ENCODE measurements at places on chromosomes 7 and 10.

DNA sequence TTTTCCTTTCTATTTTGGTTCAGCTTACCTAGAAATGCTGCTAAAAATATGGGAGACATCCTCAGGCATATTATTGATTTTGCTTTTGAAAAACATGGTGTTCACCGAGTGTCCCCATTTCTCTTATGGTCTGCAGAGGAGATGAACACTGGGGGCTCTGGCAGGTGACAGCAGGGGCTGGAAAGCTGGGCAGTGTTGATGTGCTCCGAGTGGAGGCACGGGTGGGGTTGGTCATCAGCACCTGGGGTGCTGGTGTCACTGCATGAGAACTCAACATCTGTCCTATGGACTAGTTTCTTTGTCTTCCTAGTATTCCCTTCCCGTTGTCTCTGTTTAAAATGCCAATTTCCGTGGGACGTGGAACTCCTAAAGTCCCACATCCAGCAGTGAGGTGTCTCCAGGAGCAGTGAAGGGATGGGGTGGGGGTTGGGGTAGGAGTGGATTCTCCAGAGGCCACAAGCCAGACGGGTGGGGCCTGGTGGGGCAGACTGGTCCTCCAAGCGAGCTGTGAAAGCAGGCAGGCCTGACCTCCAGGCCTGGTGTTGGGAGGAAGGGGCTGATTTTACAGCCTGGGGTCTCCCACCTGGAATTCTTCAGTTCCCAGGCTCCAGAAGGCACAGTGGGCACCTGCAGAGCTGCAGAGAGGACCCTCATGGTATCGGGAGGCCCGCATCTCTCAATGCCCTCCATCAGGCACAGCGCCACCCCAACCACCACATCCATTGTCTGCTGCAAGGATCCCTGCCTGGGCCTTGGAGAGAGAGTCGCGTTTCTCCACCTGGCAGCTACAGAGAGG is 24.4 kb downstream of the ZNF775 start:
- no peak for DNase-seq

GRCh38 chr7:103148131-103148993 is 537 bp downstream of the NAPEPLD start:
- DNase-seq = no peak

DNA sequence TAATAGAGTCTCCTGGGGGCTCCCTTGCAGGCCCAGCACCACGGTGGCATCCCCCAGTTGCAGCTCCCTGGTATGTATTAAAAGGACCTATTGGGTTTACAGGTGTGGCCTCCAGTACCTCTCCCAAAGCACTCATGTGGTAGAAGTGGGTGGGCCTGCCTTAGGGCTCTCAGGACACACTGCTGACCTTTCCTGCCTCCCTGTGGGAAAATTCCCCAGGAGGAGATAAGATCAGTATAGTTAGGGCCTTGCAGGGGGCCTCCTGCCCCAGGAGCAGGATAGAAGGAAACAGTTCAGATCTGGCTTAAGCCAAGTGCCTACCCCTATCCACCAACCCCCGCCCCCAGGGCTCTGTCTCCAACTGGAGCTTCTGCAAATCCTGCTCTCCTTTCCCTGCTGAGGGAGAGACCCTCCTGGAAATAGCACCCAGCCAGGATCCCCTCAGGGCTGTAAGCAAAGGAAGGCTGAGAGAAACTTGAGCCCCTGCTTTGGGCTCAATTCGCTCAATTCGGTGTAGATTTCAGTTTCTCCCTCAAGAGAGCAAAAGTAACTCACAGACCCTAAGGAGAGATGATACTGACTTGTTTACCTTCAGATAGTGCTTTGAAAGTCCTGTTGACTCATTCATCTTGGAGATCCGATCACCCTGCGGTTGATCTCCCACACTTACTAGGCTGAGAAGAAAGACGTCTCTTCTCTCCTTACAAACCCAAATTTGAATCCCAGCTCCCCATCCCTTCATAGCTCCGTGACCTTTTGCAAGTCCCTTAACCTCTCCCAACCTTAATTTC is 130.6 kb downstream of the WDR11 start:
- no peak for DNase-seq

DNA sequence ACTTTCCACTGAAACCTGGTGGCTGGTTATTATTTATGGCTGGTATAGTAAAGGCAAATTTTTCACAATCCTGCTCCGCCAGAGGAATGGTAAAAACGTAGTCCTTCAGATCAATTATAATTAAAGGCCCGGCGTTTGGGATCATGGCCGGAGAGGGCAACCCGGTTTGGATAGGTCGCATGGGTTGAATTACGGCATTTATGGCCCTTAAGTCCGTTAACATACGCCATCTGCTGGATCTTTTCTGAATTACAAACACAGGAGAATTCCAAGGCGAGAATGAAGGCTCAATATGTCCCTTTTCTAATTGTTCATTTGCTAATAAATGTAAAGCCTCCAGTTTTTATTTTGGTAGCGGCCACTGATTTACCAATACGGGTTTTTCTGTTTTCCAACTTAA is 11.3 kb upstream of the TAS2R3 start:
- DNase-seq = no peak

DNA sequence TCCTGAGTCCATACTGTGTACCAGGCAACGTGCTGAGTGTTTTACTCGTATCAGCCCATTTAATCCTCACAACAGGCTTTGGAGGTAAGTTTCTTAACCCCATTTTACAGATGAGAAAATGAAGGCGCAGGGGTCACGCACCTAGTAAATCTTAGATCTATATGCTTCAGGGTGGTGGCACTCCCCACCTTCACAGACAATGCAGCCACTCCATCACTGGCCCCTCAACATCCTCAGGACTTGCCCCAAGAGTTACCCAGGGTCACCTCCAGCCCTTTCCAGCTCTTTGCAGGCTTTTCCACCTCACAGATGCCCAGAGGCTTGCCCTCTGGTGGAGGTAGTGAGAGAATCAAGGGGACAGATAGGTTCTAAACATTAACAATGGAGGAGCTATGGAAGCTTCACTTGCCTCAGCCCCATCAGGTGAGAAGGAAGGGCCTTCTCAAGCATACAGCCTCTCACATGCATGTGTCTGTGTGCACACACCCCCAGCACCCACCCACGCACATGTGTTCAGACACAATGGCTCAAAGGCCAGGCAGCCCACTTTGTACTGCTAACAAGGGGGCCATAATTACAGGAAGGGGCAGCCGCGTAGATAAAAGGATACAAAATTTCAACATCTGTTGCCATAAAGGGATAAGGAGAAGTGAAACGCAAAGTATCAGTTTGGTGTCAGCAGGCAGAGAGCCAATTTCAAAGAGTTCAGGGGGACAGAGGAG is 29.1 kb downstream of the DPCD start:
- DNase-seq = no peak

- DNase-seq = peak; percentile 17
These were observed 29.9 kb upstream of the DDX50 start for GRCh38 chr10:68871105-68871711.

DNA sequence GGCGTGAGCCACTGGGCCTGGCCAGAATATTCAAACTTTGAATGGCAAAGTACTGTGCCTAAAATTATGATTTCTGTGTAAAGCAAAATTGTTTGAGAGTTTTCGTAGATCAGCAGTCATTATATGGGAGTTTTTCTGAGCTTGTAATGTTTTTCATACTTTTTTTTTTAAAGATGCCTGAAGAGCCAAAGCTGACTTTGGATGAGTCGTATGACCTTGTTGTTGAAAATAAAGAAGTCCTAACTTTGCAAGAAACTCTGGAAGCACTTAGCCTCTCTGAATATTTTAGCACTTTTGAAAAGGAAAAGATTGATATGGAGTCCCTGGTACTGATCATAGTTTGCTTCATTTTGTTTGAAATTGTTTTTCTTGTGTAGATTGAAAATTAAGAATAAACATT is 26.7 kb downstream of the SEC23IP start:
- no peak for DNase-seq

GRCh38 chr7:41825927-41826480 is 123.1 kb upstream of the INHBA start:
- DNase-seq = no peak

- no peak for DNase-seq
These were observed 58.5 kb downstream of the MACC1 start for GRCh38 chr7:20158684-20159083.

DNA sequence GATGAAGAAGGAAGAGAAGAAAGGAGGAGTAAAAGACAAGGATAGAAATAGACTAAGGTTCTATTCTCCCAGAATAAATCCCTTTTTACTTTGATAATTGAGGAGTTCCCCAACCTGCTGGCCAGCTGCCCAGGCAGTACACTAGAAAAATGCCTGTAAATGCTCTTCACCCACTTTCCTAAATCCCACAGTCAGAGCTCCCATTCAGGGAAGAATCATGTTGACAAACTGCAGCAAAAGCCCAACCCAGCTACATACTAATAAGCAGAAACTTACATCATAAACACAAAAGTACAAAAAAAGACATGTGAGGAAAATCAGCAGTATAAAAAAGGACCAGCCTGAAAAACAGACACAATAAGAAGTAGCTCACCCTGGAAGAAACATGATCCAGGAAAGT is 15.8 kb upstream of the KDM7A start:
- no peak for DNase-seq

- no peak for DNase-seq
These were observed 215.8 kb downstream of the MAD1L1 start for GRCh38 chr7:2016761-2017480.

DNA sequence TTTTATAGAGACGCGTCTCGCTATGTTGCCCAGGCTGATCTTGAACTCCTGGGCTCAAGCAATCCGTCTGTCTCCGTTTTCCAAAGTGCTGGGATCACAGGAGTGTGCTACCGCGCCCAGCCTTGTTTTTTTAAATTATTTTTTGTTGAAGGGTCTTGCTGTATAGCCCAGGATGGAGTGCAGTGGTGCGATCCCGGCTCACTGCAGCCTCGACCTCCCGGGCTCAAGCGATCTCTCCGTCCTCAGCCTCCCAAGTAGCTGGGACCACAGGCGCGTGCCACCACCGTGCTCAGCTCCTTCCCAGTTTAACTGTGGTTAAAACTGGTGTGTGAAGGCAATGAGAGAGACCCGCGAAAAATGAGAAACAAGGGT is 11.0 kb upstream of the HNRNPF start:
- DNase-seq = no peak

- peak; percentile 90 for DNase-seq
These were observed at the start of gene PPP1R3C for GRCh38 chr10:91632671-91633550. TSS of gene PPP1R3C (minus strand) at chr10:91633071. CDS start at chr10:91632969, 102 bp downstream.

- no peak for DNase-seq
These were observed 155.2 kb upstream of the INSYN2A start for GRCh38 chr10:127351542-127351941.

- no peak for DNase-seq
These were observed 61.3 kb upstream of the TRIL start for GRCh38 chr7:29019387-29019786.

DNA sequence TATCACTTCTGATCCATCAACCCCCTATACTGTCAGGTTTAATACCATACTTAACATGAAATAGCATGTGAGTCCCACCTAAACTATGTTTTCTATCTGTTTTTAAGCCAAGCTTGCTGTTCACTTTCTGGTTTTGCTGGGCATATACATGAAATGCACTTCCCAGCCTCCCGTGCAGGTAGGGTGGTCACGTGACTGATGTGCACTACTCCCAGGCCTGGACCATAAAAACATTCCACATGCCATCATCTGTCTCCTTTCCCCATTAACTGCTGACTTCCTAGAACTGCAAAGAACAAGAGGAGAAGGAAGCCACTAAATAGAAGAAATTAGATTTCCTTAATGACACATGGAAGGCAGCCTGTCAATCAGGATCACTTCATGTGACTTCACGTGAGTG is 40.1 kb upstream of the CALD1 start:
- DNase-seq = no peak

DNA sequence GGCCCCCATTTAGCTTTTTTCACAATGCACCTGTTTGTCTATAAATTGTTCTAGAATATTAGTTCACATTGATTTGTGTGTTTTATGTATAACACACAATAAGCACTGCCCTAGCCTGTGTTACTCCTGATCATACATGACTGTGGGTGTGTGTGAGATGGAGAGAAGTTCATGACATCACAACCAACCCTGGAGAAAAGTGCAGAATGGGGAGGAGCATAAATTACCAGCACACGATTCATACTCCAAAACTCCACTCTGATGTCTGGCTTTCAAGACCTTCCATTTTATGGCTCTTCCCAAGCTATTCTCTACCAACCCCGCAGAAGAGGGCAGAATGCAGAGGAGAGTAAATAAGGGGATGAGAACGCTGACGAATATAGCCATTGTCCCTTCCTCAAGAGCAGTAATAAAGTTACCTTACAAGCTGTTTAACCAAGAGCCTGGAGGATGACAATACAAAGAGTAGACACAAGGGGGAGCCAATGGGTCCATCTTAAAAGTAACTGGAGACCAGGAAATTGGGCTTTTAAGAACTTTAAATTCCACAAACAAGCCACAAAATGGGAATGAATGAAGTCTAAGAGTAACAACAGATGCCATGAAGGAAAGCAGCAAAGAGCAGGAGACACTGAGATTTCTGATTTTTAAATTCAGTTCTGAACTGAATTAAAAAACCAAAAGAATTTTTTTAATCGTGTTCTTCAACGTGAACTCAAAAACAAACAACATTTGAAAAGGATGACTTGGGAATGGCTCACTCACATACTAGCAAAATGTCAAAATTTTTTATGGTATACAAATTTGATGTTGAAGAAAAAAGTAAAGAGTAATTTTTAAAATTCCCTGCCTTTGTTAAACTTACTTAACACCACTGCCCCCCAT is 159.6 kb downstream of the PARD3 start:
- DNase-seq = no peak

DNA sequence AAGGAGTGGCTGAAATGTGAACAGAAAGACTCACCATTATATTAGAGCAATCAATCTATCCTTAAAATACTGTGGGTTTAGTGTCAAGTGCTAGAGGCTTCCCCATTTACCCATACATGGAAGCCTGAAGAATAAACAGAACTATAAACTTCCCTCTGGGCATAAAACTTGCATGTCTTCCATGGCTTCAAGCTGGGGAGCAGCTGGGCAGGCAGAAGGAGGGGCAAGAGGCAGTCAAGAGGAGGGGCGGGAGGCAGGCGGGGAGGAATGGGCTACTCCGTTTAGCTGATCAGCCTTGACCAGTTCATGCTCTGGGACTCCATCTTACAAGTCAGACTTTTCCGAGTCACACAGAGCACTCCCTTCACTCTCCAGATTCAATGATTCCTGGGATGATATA is 3.5 kb upstream of the PRSS1 start:
- DNase-seq = no peak

DNA sequence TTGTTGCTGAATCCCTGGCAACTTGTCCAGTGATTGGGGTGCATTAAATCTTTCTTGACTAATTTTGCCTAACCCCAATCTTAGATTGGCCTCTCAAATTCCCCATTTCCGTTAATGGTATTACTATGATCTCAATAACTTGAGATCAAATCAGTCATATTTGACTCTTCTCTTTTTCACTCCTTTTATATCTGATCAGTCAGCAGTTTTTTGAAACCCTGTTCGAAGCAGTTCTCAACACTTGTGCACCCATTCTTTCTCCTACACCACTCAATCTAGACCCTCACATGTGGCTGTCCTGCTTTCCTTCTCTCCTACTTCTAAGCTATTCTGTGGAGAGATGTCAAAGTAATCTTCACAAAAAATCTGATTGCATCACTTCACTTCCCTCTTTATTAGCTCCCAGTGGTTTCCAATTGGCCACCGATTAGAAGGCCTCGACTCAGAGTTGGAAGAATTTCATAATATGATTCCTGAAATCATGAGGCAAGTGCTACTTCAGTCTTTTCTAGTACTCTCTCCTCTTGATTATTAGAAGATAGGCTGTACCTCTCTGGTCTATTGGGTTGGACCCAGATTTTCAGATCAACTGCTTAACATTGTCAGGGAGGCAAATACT is 128.9 kb downstream of the ZNF365 start:
- DNase-seq = no peak
